ENCODE measurements at places on chromosomes 16 and 17. TPM values are rescaled to one million over a fixed set of nuclear protein-coding genes. Genes with fewer than 3 reads are reported as not detected.

TMEM98 gene
- 87.8 TPM for total RNA-seq

OR2C1 gene
- 0.52 TPM for total RNA-seq

WNK4 gene
- total RNA-seq = not detected

ABCC11 gene
- total RNA-seq = 0.48 TPM

ALOX15B gene
- not detected for total RNA-seq

USH1G gene
- not detected for total RNA-seq

LGALS9B gene
- total RNA-seq = not detected

SPATA2L gene
- total RNA-seq = 3.1 TPM

GCGR gene
- total RNA-seq = not detected

KCTD13 gene
- 19.4 TPM for total RNA-seq

KRTAP4-6 gene
- not detected for total RNA-seq

THRA gene
- total RNA-seq = 19.7 TPM

PPM1E gene
- total RNA-seq = 3.0 TPM

KCNG4 gene
- not detected for total RNA-seq

LGALS9 gene
- total RNA-seq = not detected

TAF1C gene
- total RNA-seq = 210 TPM

CRHR1 gene
- 1.5 TPM for total RNA-seq

SLC16A13 gene
- 0.51 TPM for total RNA-seq

TBCD gene
- 142 TPM for total RNA-seq

KRT16 gene
- not detected for total RNA-seq

COL1A1 gene
- 862 TPM for total RNA-seq

TMEM220 gene
- 7.6 TPM for total RNA-seq

FNDC8 gene
- not detected for total RNA-seq

CORO6 gene
- total RNA-seq = 3.8 TPM

MT1G gene
- total RNA-seq = not detected

CCDC200 gene
- not detected for total RNA-seq

CYGB gene
- total RNA-seq = 7.8 TPM

UNC45B gene
- total RNA-seq = 0.55 TPM

CX3CL1 gene
- 3.5 TPM for total RNA-seq

ABCC3 gene
- total RNA-seq = 1.2 TPM

CCL23 gene
- total RNA-seq = 131 TPM
